ENCODE measurements at places on chromosomes 5 and 9. TPM values are rescaled to one million over a fixed set of nuclear protein-coding genes. Genes with fewer than 3 reads are reported as not detected.

Gene GFRA3
- total RNA-seq = not detected

Gene ADGRV1
- 0.15 TPM for total RNA-seq

Gene OR1J2
- not detected for total RNA-seq

Gene TAF11L10
- total RNA-seq = not detected

Gene UGT3A2
- not detected for total RNA-seq

Gene FOXD4L5
- total RNA-seq = not detected

Gene C5orf46
- total RNA-seq = 1.1 TPM

Gene GARIN3
- not detected for total RNA-seq

Gene TAF11L5
- not detected for total RNA-seq

Gene TLX3
- total RNA-seq = not detected

Gene SPINK5
- total RNA-seq = not detected

Gene ANKRD18A
- under 0.01 TPM for total RNA-seq

Gene TCF7
- total RNA-seq = 0.65 TPM

Gene SLC34A1
- total RNA-seq = not detected

Gene FOXD4L3
- not detected for total RNA-seq

Gene TMEM232
- 1.5 TPM for total RNA-seq

Gene SAXO1
- not detected for total RNA-seq
